Pancreas (tissue), 10 donors: ENCODE measurements at places on chromosomes 7 and 10. TPM values are rescaled to one million over a fixed set of nuclear protein-coding genes. Genes with fewer than 3 reads are reported as not detected.

DNA sequence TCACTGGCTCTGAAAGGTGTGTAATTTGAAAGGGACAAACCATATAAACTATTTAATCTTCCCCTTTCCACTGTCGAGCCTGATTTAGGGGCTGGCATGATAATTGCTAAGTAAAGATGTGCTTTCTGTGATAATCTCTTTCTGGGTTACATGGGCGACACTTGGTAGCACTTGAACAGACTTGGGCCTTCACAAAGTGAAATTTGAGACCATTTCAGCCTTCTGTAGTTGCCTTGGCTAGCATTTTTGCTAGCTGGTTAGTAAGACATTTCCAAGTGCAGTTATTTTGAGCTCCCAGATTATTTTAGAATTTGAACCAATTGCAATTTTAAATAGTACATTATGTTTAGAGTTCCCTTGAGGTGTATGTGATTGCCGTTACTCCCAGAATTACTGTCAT lies 432.7 kb upstream of the GALNT17 start:
- DNase-seq, result no peak

GRCh38 chr10:77890097-77890496 lies 36.5 kb downstream of the DLG5 start:
- no peak for DNase-seq

DNA sequence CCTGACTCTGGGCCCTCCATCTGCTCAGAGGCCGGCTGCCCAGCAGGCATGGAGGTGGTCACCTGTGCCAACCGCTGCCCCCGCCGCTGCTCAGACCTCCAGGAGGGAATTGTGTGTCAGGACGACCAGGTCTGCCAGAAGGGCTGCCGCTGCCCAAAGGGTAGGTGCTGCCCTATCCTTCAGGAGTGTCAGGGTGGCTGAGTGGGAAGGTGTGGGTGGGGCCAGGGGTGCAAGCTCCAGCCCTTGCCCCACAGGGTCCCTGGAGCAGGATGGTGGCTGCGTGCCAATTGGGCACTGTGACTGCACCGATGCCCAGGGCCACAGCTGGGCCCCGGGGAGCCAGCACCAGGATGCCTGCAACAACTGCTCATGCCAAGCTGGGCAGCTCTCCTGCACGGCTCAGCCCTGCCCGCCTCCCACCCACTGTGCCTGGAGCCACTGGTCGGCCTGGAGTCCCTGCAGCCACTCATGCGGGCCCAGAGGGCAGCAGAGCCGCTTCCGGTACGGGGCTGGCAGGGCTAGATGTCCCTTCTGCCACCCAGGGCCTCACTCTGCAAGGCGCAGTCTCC lies 17.5 kb upstream of the ZNF862 start:
- DNase-seq, result no peak

The GPR37 gene
- total RNA-seq, result 3.1 TPM

The C10orf67 gene
- 0.06 TPM for total RNA-seq

The PHYHIPL gene
- total RNA-seq, result 6.9 TPM
